ENCODE measurements at places on chromosomes 7 and 10.

DNA sequence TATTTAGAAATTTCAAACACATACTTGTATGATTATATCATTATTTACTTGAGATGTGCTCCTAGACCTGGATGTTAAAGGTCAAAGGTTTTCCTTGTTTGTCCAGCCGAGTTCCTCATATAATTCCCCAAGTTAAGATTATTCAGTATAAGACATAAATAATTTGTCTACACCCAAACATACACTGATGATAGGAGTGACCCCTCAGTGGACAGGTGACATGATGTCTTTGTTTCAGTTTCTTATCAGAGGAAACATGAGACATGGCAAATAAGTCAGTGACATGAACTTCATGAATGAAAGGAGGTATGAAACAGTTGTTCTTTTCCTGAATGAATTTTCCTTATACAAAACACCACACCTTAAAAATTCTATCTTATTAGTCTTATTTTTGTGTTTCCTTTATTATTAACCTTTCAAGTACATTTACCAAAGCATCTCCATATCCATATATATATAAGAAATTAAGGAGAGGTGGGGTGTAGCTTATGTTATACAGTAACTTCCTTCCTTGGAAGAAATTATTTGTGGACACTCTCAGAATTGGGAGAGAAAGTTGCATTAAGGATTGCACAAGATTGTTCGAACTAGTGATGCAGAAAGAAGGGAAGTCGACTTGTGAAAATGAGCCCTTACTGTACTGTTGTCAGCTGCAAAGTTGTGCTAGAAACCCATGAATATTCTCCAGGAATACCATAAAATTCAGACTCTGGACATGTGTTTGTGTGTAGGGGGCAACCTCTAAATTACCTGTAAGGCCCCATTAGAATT, 60.5 kb downstream of the POM121L12 start:
- DNase-seq, result no peak

DNA sequence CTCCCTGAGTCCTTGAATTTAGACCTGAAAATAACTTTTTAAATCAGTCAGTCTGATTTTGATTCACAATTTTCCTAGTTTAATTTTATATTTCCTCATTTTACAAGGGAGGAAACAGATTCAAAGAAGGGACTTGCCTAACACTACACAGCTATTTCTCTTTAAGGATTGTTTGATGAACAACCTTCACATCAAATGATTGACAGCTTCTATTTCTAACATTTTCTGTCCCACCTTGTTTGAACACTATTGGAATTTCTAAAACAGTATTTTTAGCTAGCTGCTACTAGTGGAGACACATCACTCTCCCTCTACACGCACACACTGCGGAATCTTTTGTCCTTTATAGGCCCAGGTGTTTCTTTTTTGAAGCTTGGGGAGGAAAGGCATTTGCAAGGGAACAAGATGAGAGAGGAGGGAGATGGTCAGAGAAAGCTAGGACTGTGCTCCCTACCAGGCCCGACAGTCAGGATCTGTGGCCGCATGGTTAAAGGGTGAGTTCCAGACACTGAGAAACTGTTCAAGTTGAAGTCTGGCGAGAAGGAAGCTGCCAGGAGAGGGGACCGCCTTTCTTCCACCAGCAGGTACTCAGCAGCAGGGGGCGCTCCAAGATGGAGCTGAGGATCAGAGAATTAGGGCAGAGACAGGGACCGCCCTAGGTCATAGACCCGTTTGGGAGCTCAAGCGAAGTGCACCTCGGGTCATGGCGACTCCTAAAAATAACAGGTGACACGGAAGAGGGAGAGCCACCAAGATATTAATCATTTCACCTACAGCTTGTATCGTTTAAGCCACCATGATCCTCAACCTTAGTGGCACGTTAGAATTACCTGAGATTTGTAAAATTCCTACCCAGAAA, 49.7 kb downstream of the DNAJC12 start:
- DNase-seq, result peak; percentile 48

- no peak for DNase-seq
Measured at GRCh38 chr10:58179238-58179637, 88.5 kb downstream of the IPMK start.

GRCh38 chr10:62031507-62031906, 130.0 kb downstream of the ARID5B start:
- no peak for DNase-seq

GRCh38 chr7:45407730-45408408, 166.3 kb upstream of the ADCY1 start:
- peak; percentile 2 for DNase-seq

GRCh38 chr7:128911423-128912031, 1.0 kb upstream of the KCP start:
- DNase-seq, result no peak

DNA sequence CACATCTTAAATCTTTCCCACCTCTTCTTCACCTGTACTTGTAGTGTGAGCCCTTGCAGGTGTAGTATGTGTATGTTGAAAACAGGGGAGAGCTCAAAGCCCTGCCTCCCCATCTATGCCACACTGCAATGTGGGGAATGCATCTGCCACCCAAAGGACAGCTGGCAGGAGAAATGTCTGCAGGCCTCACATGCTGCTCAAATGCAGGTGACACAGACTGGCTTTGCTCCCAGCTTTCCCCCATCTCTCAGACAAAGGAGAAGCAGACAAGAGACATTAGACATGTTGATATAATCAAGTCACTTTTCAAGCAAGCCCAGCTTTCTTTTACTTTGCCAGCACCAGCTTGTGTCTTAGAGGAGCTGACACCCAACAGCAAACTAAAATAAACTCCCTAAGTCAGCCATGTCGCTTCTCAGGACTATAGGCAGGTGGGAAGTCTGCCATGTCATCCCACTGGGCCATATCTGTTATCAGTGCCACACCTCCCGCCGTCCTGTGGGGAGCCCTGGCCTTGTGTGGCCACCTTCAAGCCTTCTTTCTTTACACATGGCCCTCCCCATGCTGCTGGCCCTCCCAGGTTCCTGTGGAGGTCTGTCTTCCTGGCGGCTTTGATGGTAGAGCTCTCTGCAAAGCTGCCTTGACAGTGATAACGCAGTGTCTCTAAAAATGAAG, 102.1 kb downstream of the CXCL12 start:
- no peak for DNase-seq

GRCh38 chr10:78514459-78514858, 480.8 kb downstream of the RPS24 start:
- peak; percentile 18 for DNase-seq

GRCh38 chr7:157569967-157570366, 233.2 kb downstream of the DNAJB6 start:
- DNase-seq, result no peak

- no peak for DNase-seq
Measured at GRCh38 chr10:131041441-131041840, 270.1 kb downstream of the TCERG1L start.

DNA sequence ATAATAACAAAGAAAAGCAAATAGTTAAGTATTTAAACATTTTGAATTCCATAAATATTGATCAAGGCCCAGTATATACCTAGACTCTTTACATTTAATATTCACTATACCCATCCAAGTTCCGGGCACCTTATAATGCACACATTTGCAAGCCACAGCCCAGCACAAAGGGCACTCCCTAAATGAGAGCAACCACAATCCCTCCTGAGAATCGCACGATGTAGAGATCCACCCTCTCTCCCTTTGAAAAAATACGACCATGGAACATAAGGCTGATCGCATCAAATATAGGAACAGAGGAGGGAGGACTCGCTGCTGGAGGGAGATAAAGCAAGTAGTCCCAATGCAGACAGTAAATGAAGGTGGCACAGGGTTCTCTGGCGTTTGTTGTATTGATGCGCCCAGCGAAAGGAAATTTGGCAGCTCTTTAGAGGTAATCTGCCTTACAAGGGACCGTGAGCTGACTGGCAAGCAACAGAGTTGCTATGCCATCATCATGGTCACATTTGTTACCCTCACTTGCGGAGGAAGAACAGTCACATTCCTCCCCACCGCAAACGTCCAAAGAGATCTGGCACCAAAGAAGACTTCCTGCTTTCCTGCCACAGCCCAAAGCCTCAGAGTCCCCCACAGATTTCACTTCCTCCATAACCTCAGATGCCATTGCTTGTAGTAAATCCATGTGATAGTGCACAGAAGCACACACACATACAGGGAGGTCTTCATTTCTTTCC, 16.1 kb upstream of the TAS2R40 start:
- DNase-seq, result no peak

GRCh38 chr10:129193148-129193547, 273.9 kb upstream of the MGMT start:
- DNase-seq, result peak; percentile 60

DNA sequence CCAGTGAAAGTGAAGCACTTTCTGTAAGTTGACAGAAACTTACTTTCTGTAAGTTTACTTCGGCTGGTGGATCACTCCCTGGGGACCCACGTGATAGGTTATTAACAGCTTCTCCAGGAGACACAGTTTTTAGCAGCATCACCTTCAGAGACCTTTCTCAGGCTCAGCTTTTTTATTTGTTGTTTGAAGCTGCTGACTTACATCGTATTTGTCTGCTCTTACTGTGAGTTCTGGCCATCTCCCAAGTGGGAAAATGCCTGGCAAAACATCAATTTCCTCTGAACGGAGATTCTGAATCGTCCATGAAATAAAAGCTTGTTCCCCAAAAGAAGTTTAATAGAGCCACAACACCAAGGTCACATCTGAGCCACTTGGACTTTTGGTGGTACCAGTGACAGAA, 178.7 kb upstream of the PODXL start:
- no peak for DNase-seq

DNA sequence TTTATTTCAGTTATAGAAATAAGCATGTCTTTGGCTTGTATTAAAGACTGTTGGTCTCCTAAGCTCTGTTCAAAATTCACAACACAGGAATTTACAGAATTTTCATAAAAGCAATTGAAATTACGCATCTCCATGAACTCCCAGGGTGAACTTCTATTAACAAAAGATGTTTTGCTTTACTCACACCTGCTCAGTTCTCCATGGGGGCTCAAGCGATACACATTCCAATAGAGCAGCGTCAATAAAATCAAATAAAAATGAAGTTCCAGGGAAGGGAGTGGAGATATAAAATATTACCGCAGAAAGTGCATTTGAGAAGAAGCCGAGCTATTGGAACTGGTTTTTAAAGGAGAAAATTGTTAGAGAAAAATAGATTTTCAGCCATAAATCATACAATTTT, 41.5 kb upstream of the ZNF438 start:
- no peak for DNase-seq

DNA sequence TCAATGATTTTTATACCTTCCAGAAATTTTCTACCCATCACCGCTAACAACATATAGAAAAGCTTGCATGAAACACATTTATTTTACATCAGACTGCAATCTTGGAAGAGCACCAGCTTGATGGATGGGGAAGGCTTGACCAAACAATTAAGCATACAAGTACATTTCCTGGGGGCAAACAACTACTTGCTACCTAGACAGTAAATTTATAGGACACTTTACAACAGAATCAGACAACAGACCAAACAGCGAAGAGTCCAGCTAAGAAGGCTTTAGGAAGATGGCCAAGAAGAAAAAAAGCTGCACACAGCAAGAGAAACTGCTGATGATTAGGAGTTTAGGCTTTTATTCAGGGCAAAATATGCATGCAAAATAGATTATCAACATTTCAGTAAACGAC, 8.0 kb downstream of the AASS start:
- peak; percentile 18 for DNase-seq

- DNase-seq, result peak; percentile 67
Measured at GRCh38 chr10:15744217-15744865, 24.6 kb upstream of the ITGA8 start.

- DNase-seq, result peak; percentile 68
Measured at GRCh38 chr10:29926693-29927048, 132.7 kb downstream of the JCAD start.

GRCh38 chr7:105876964-105877601, 684 bp upstream of the ATXN7L1 start:
- DNase-seq, result peak; percentile 71

GRCh38 chr10:5551531-5552375, 27.0 kb downstream of the CALML3 start:
- DNase-seq, result no peak

DNA sequence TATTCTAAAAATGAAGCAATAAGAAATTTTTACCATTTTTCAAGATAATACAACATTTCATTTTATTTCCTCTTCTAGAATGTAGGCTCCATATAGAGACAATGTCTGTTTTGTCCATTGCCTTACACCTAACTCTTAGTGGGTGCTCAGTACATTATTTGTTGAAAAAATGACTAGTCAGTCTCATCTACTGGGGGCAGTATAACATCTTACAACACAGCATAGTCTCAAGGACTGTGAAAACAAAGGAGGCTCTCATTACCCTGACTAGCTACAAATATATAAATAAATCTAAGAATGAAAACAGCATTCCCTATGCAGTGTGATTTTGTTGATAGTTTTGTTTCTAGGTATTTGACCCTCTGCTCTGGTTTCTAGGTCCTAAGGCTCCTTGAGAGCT, 11.6 kb downstream of the CRPPA start:
- DNase-seq, result no peak

- no peak for DNase-seq
Measured at GRCh38 chr10:44416021-44416771, 31.3 kb upstream of the CXCL12 start.

DNA sequence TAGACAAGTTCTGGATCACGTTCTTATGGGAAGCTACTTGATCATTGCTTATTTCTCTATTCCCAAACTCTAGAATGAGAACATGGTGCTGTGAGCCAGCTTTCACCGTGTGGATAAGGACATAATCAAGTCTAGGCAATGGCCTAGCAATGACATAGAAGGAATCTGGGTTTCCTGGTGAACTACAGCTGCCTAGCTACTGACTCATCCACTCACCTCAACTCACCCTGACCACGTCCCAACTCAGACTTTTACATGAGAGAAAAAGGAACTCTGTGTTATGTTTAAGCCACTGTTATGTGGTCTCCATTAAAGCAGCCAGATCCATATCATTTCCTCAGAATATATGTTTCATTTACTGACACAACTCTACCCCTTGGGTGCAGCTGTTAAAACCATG, 18.8 kb upstream of the MET start:
- DNase-seq, result peak; percentile 74

- DNase-seq, result no peak
Measured at GRCh38 chr7:52842202-52842900, 193.1 kb upstream of the POM121L12 start.

GRCh38 chr7:593324-594115, 73.9 kb upstream of the PDGFA start:
- DNase-seq, result no peak

DNA sequence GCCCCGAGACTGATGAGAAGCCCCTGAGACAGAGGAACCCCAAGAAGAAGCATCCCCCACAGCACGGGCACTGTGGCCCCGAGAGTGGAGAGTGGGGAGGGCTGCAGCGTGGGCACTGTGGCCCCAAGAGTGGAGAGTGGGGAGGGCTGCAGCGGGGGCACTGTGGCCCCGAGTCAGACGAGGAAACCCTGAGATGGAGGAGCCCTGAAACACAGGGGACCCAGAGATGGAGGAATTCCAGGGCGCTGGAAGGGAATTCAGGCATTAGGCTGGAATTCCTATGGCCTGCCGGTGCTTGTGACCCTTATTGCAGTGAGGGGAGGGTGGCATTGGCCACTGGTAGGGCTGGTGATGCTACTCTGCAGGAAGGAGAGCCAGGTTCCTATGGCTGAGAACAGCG, 168.6 kb upstream of the SHH start:
- DNase-seq, result no peak

- peak; percentile 54 for DNase-seq
Measured at GRCh38 chr10:100184840-100185239, 989 bp downstream of the ERLIN1 start.

GRCh38 chr10:10156917-10157600, 860.6 kb upstream of the CELF2 start:
- DNase-seq, result no peak

GRCh38 chr7:16422103-16422435, 731 bp upstream of the CRPPA start:
- DNase-seq, result peak; percentile 34

- peak; percentile 9 for DNase-seq
Measured at GRCh38 chr7:120732256-120732655, 125.7 kb downstream of the TSPAN12 start.

GRCh38 chr10:51057925-51058324, 16.4 kb upstream of the PRKG1 start:
- DNase-seq, result no peak

Measured in GM23248 (cell line).